Esophagus squamous epithelium (tissue), 5 donors: ENCODE measurements at places on chromosomes 7 and 10.

DNA sequence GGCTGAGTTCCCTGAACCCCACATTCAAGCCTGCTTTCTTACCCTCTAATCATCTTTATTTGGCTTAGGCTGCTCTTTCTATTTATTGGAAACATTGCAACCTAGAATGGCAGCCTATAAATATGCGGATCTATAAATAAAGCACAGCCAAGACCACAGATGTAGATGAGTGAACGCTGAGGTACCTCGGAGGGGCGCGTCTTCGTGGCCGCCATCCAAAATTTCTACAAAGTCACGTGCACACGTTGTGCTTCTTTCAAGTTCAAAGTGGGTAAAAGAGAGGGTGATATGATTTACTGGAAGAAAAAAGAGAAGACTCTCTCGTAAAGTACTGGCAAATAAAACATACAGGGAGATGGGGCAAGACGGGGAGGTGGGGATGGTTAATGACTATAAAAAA is 132.6 kb upstream of the RSU1 start:
- no peaks in the 10 kb centered on the region for H3K36me3 ChIP-seq
- no peak overlapping the region for H3K27ac ChIP-seq
- no peaks in the 10 kb centered on the region for H3K4me1 ChIP-seq

- H3K27ac ChIP-seq = no peak overlapping the region
- no peak overlapping the region for H3K4me3 ChIP-seq
- H3K36me3 ChIP-seq = no peaks in the 10 kb centered on the region
- DNase-seq = no peak
- no peaks in the 10 kb centered on the region for H3K27me3 ChIP-seq
- peaks cover 8% of the 10 kb centered on the region for H3K4me1 ChIP-seq
These were observed 27.2 kb upstream of the MSRB2 start for GRCh38 chr10:23067939-23068775.

- H3K4me1 ChIP-seq = no peaks in the 10 kb centered on the region
- no peaks in the 10 kb centered on the region for H3K27me3 ChIP-seq
- H3K36me3 ChIP-seq = no peaks in the 10 kb centered on the region
- no peak overlapping the region for H3K27ac ChIP-seq
- H3K4me3 ChIP-seq = no peak overlapping the region
These were observed 254.8 kb downstream of the MAD1L1 start for GRCh38 chr7:1977876-1978441.

- no peaks in the 10 kb centered on the region for H3K27me3 ChIP-seq
- no peaks in the 10 kb centered on the region for H3K4me1 ChIP-seq
- no peak overlapping the region for H3K4me3 ChIP-seq
These were observed 374.7 kb upstream of the BMPER start for GRCh38 chr7:33530664-33531063.

DNA sequence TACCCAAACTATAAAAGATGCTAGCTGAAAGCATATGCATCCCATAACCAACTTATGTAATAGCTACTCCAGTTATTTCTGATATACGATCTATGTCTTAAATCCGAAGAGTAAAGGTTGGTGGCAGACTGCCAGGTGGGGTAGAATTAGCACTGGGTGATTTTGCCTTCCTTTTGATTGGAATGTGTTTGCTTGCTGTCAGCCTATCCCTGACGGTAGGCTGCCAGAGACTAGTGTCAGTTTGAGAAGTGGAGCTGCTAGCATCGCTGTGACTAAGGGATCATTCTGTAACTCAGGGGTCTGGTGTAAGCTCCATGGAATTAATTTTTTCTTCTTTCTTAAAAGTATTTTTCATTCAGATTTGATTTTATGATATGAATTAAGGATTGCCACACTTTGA is 9.5 kb upstream of the SEM1 start:
- H3K27ac ChIP-seq = no peak overlapping the region
- no peaks in the 10 kb centered on the region for H3K36me3 ChIP-seq
- peaks cover 14% of the 10 kb centered on the region for H3K4me1 ChIP-seq
- no peak overlapping the region for H3K4me3 ChIP-seq
- H3K27me3 ChIP-seq = peaks cover 35% of the 10 kb centered on the region

DNA sequence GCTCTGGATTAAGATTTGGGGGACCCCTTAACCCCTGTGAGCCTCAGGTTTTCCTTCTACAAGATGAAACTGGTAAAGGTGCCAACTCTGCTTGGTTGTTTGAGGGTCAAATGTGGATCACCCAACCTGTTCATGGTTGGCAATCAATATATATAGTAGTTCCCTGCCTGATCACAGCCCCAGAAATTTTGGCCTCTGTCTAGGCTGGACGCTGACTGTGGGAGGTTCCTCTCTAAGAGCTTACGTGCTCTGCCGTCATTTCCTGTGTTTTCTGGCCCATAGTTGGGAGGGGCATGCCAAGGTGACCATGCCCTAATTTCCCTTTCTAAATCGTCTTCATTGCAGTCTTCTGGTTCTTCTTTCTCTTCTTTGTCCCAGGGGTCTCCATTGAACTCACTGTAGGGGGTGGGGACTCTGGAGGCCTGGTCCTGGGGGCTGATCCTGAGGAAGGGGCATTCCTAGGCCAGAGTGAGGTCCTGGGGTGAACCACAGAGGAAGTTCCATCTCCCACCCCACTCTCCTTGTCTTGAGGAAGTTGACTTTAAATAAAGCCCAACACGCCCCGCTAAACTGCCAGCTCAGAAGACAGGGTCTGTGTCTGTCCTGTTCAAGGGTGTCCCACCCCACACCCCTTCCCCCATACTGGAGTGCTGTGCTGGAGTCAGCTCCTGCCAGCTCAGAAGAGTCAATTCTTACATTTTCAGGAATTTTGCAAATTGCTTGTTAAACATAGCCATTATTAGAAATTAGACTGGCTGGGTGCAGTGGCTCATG is 98.9 kb upstream of the SDK1 start:
- H3K4me3 ChIP-seq = no peak overlapping the region
- peaks cover 7% of the 10 kb centered on the region for H3K4me1 ChIP-seq
- H3K36me3 ChIP-seq = no peaks in the 10 kb centered on the region

DNA sequence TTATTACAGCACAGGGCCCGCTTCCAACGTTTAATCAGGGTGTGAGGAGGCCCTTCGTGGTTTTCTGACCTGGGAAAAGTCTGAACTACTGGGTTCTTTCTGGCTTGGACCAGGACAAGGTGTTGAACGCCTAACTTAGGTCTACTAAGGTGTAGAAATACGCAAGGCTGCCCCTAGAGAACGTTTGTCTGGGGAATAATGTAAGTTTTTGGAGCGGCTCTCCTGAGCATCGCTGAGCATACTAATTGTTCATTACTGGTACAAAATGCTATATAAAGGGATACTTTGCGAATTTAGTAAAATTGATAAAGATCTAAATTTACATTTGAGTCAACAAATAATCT is 32.4 kb upstream of the TOMM7 start:
- peak overlapping the region; percentile 70 for H3K4me3 ChIP-seq
- DNase-seq = no peak
- H3K4me1 ChIP-seq = peaks cover 41% of the 10 kb centered on the region
- no peaks in the 10 kb centered on the region for H3K27me3 ChIP-seq
- peak overlapping the region; percentile 90 for H3K27ac ChIP-seq

DNA sequence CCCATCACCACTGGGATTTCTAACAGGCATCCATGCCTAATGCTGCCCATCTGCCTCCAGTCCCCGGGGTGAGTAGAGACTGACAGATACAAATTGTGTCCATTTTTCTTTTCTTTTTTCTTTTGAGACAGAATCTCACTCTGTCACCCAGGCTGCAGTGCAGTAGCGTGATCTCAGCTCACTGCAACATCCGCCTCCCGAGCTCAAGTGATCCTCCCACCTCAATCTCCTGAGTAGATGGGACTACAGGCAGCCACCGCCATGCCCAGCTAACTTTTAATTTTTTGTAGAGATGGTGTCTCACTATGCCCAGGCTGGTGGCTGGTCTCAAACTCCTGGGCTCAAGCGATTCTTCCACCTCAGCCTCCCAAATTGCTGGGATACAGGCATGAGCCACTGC is 7.6 kb upstream of the CPN1 start:
- no peaks in the 10 kb centered on the region for H3K4me1 ChIP-seq
- H3K27me3 ChIP-seq = no peaks in the 10 kb centered on the region
- DNase-seq = no peak
- H3K27ac ChIP-seq = no peak overlapping the region

- H3K4me1 ChIP-seq = no peaks in the 10 kb centered on the region
- no peak overlapping the region for H3K4me3 ChIP-seq
- no peak for DNase-seq
- H3K36me3 ChIP-seq = no peaks in the 10 kb centered on the region
- no peaks in the 10 kb centered on the region for H3K27me3 ChIP-seq
- no peak overlapping the region for H3K27ac ChIP-seq
These were observed 66.7 kb upstream of the LEP start for GRCh38 chr7:128174386-128174785.

GRCh38 chr7:84914598-84914997 is 272.3 kb downstream of the SEMA3D start:
- H3K27ac ChIP-seq = no peak overlapping the region
- H3K4me1 ChIP-seq = peaks cover 5% of the 10 kb centered on the region
- no peak overlapping the region for H3K4me3 ChIP-seq
- no peaks in the 10 kb centered on the region for H3K27me3 ChIP-seq

DNA sequence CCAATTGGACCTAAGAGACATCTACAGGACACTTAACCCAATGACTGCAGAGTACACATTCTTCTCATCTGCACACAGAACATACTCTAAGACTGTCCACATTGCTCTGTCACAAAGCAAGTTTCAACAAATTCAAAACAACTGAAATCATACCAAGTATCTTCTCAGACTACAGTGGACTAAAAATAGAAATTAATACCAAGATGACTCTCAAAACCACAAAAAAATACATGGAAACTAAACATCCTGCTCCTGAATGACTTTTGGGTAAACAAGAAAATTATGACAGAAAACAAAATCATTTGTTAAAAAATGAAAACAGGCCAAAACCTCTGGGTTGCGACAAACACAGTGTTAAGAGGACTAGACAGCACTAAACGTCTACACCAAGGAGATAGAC is 24.5 kb downstream of the SNX13 start:
- no peaks in the 10 kb centered on the region for H3K27me3 ChIP-seq
- H3K36me3 ChIP-seq = no peaks in the 10 kb centered on the region

DNA sequence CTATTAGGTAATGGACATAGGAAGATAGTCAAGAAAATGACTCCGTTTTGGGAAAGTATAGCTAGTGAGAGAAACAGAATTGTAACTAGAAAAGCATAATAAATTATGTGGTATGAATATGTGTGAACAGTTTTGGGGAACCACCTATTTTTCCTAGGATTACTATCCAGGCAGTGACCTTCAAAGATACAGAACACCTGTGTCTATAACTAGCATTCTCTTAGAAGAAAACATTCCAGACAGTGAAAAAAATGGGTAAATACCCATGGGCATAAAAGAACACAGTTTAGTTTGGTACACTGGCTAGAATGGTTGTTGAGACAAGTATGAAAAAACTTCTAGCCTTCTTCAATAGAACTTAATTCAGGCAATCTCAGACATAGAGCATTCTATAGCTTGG is 690.8 kb downstream of the MAGI2 start:
- no peaks in the 10 kb centered on the region for H3K4me1 ChIP-seq
- no peaks in the 10 kb centered on the region for H3K36me3 ChIP-seq
- no peak overlapping the region for H3K4me3 ChIP-seq
- no peaks in the 10 kb centered on the region for H3K27me3 ChIP-seq

DNA sequence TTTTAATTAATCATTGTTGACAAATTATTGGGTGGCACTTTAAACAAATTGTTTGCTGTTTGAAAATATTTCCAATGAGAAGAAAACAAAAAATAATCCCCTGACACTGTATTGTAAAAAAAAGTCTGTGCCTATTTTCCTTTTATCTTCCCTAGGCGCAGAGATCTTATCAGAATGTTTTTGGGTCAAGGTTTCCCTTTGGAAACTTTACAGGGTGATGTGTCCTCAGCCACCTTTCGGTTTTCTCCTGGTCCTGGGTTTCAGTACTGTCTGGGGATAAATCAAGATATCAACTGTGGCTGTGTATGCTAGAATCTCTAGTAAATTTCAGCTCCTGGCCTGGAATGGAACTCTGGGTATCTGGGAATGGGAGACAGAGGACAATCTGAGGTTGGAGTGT is 1.4 kb downstream of the ZNF107 start:
- H3K27ac ChIP-seq = no peak overlapping the region
- no peaks in the 10 kb centered on the region for H3K27me3 ChIP-seq
- DNase-seq = no peak
- peaks cover 30% of the 10 kb centered on the region for H3K36me3 ChIP-seq
- H3K4me3 ChIP-seq = no peak overlapping the region

DNA sequence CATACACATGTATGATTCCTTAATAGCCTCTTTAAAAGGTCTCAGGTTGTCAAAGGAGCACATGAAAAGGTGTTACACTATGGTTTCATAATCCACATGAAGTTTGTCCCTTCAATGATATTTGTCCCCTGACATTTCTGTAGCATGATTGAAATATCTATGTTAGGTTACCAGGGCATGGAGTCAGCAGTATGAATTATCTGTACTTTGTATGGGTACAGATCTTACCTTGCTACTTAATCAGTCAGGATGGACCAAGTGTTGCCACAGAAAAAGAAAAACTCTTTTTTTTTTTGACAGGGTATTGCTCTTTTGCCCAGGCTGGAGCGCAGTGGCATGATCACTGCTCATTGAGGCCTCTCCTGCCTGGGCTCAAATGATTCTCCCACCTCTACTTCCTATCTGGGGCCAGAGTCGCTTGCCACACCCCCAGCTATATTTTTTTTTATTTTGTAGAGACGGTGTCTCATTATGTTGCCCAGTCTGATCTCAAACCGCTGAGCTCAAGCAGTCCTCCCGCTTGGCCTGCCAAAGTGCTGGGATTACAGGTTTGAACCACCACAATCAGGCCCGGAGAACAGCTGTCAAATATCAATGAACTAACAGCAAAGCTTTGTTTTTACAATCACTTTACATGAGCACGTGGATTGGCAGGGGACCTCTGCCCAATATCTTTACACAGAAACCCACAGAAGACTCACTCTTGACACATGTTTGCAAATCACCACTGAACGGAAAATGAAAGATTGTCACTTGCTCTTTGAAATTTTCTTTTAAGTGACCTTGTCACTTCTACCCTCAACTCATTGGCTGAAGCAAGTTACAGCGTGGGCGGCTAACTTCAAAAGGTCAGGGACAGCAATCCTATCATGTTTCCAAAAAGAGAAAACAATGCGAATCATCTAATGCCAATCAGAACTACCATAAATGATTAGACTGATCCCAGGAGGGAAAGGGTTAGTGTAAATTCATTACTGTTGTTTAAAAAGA is 140.2 kb downstream of the PRKG1 start:
- H3K36me3 ChIP-seq = no peaks in the 10 kb centered on the region
- H3K4me1 ChIP-seq = peaks cover 10% of the 10 kb centered on the region
- H3K4me3 ChIP-seq = no peak overlapping the region
- no peak for DNase-seq
- H3K27ac ChIP-seq = no peak overlapping the region

- no peaks in the 10 kb centered on the region for H3K27me3 ChIP-seq
- no peaks in the 10 kb centered on the region for H3K4me1 ChIP-seq
- DNase-seq = no peak
- no peak overlapping the region for H3K27ac ChIP-seq
- no peaks in the 10 kb centered on the region for H3K36me3 ChIP-seq
These were observed 307.1 kb downstream of the MTERF1 start for GRCh38 chr7:91573405-91573804.

DNA sequence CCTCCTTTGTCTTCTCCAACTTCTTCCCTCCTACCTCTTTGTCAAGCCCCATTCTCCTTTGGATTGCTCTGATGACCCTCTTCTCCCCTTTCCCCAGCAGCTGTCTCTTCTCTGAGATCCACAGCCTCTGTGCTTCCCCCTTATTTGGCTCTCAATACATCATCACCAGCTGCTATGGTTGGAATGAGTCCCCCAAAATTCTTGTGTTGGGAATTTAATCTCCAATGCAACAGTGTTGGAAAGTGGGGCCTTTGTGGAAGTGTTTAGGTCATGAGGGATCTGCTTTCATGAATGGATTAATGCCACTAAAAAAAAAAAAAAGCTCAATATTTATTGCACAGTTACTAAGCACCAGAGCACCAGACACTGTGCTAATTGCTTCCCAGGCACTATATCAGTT is 39.2 kb upstream of the FRMD4A start:
- no peaks in the 10 kb centered on the region for H3K36me3 ChIP-seq
- DNase-seq = no peak
- H3K27me3 ChIP-seq = no peaks in the 10 kb centered on the region
- H3K27ac ChIP-seq = no peak overlapping the region
- no peaks in the 10 kb centered on the region for H3K4me1 ChIP-seq
- no peak overlapping the region for H3K4me3 ChIP-seq
